ENCODE measurements at places on chromosomes 16 and 17. TPM values are rescaled to one million over a fixed set of nuclear protein-coding genes. Genes with fewer than 3 reads are reported as not detected.

GRCh38 chr16:88351491-88352101, 31.2 kb upstream of the ZNF469 start:
- DNase-seq: no peak

The LCAT gene
- total RNA-seq: 0.47 TPM

DNA sequence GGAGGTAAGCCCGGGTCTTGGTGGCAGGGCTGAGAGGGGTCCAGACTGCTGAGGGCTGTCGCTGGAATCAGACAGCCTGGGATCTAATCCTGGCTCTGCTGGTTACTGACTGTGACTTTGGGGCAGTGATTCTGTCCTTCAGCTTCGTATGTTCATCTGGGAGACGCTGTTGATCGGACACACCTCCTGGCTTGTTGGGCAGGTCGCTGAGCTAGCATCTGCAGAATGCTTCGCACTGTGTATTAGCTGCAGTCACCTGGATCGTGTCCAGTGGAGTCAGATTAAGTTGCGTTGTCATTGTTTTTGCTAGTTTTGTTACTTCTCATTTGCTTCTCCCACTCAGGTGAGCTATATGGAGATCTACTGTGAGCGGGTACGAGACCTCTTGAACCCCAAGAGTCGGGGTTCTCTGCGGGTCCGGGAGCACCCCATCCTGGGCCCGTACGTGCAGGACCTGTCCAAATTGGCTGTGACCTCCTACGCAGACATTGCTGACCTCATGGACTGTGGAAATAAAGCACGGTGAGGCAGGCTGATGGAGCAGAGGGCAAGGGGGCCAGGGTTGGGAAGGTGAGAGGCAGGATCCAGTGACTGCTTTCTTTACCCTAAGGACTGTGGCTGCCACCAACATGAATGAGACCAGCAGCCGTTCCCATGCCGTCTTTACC, 4.5 kb downstream of the KIF1C start:
- DNase-seq: no peak

DNA sequence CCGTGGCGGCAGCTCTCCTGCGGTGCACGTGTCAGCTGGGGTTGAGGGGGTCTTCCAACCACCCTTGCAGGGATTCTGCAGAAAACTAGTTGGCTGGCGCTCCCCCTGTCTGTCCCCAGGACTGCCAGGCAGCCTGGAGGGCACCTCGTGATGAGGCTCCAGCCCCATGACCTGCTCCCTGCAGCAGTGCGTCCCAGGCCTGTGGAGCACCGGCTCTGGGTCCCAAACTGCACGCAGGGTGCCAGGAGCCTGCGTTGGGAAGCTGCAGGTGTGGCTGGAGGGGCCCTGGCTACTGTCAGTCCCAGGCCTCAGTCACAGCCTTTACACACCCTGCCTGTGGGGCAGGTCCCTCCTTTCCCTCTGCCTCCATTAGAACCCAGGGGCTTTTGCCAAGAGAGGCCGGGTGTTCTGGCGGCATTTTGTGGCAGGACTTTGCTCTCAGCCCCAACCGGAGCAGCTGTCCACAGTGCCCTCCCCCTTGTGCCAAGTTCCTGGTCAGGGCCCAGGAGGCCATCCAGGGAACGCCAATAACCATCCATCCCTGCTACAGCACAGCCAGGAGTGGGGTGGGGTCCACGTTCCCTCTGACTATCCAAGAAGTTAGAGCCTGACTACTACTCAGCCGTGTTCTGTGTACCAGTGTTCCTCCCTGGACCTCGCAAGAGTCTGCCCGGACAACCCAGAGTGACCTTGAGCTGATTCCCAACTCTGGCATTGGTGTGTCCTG, 9.2 kb downstream of the CHMP6 start:
- DNase-seq: no peak

GRCh38 chr16:51402785-51403184, 251.7 kb upstream of the SALL1 start:
- DNase-seq: no peak

DNA sequence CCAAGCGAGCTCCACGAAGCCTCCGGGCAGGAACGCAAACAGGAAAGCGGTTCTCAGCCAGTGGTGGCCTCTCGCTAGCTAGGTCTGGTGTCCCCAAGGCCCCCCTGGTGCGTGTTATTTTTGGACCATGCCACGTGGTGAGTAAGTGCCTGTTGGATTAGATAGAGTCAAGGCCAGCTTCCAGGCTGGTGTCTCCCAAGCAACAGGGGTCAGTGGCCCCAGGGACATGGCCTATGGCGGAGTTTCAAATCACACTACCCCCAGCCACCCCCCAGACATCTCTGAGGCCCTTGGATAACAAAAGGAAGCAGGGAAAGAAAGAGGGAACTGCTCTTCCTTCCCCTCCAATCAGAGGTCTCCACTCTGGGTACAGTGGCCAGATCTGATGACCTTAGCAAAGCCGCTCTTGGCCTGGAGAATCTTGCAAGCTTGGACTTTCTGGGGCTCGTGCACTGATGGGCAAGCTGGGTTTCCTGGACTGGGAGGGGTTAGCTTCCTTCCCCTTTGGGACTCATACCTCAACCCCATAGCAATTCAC, 58.2 kb downstream of the MAF start:
- no peak for DNase-seq

Measured in occipital lobe (tissue), 3 donors.